Activated CD4-positive, alpha-beta T cell treated with anti-CD3 and anti-CD28 coated beads, Interleukin-2, amount 50 U/mL, for 48 hours (primary cell): ENCODE measurements at places on chromosomes 12 and 14.

GRCh38 chr12:43736927-43737440, 21.6 kb downstream of the PUS7L start:
- no peak for DNase-seq

GRCh38 chr12:84159260-84159659, 753.3 kb downstream of the SLC6A15 start:
- DNase-seq = no peak

- no peak for DNase-seq
Measured at GRCh38 chr12:112168561-112168971, 43.2 kb downstream of the TRAFD1 start.

DNA sequence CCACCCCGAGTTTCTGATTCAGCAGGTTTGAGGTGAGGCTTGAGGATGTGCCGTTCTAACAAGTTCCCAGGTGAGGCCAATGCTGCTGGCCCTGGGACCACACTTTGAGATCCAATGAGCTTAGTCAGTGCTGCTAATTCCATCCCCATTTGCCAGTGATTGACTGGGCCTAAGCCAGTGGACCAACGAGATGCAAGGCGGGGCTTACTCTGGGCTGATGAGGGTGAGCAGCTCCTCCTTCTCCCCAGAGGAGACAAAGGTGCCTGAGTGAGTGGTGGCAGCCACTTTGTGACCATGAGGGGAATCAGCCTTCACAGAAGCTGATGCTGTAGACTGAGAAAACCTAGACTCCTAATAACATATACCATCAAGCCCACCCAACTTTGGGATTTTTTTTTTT, 23.1 kb upstream of the HNF1A start:
- DNase-seq = no peak

GRCh38 chr12:6695313-6696045, 5.1 kb downstream of the PIANP start:
- DNase-seq = no peak

- DNase-seq = no peak
Measured at GRCh38 chr12:11819643-11820042, 170.2 kb downstream of the ETV6 start.

DNA sequence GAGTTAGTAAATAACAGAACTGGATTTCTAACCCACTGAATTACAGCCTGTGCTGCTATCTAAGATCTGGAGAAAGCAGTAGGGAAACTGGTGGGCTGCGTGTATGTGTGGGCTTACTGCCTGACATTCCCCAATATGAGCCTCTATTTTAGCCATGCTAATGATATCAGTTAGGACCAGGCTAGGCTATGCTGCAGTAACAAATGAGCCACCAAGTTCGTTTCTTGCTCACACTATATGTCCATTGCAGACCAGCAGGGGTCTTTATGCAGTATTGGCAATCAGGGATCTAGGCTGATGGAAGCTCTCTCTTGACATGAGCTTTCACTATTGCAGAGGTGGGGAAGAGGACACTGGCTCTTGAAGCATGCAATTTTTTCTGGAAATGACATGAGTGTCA, 40.4 kb downstream of the FOS start:
- DNase-seq = no peak
